ENCODE measurements at places on chromosomes 2 and 18.

GRCh38 chr18:27724362-27724761, 452.6 kb downstream of the CDH2 start:
- DNase-seq, result no peak

DNA sequence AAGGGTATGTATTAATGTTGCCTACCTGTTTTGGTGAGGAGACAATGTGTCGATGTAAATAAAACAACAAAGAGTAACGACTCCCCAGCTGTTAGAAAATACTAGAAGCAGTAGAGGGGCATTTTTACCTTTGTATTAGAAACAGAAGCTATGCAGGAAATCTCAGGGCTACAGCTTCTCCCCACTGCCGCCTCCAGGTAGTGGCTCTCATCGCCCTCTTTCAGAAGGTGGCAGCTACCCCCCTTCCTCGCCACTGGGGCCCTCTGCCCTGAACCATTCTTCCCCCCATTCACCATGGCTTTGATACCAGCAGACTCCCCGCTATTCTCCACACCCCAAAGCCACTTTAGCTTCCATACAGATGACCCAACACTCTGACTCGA, 6.7 kb downstream of the PLA2R1 start:
- DNase-seq, result no peak

GRCh38 chr18:23547306-23547705, 39.0 kb downstream of the NPC1 start:
- no peak for DNase-seq

- no peak for DNase-seq
Observed at GRCh38 chr2:84247532-84247931, 211.5 kb downstream of the SUCLG1 start.

- no peak for DNase-seq
Observed at GRCh38 chr18:6248017-6248416, 166.7 kb downstream of the L3MBTL4 start.

DNA sequence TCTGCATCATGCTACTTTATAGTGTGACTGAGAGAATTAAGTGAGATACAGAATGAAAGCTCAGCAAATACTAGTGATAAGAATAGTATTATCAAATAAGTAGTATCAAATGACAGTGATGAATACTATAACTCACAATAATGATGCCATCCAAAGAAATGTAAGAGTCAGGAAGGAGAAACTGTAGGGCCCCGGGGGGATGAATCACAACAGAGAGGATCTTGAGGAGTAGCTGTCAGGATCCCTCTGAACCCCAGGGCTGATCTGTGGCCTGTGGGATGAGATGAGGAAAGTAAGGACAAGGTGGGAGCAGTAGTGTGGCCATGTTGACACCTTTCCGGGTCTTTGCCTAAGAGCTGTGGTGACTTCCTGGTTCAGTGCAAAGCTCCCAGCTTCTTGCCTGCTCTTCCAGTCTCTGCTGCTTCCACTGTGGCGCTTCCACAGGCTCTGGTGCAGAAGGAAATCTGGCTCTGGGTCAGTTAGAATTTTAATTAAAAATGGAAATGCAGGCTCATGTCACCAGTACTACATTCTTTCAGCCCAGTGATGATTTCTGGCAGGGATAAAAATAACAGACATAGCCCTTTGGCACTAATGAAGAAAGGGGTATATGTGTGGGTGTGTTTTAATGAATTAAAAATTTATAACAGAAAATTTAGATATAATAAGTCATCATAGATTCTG, 166.9 kb downstream of the MYO3B start:
- DNase-seq, result no peak

GRCh38 chr18:56096861-56097260, 508.9 kb upstream of the TCF4 start:
- DNase-seq, result no peak

DNA sequence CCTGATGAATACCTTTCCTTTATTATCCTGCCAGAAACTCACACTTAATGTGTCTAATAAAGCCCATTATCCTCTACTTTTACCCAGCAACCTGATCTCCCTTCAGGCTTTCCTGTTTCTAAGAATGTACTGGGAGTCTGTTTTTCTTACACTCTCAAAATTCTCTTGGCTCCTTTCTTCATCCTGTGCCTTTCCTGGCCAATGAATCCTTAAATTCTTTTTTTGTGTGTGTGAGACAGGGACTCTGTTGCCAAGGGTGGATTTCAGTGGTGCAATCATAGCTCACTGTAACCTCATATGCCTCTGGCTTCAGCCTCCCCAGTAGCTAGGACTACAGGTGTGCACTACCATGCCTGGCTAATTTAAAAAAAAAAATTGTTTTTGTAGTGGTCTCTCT, 72.7 kb downstream of the MAP2 start:
- DNase-seq, result no peak

DNA sequence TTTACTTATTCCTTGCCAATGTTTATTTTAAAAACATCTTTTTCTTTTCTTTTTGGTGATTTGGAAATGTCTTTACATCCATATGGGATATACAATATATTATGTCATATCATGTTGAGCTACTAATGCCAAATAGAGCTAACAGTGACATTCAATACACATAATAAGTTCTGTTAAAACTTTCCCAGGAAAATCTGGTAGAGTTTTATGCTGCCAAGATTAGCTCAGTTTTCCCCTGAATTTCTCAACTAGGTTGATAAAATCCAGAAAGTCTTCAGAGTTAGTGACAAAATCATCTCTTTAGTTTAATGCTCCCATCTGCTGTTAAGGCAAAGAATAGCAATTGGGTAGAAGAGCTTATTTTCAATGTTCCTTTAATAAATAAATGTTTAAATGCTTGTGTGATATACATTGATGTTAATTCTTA, 9.9 kb downstream of the COL3A1 start:
- no peak for DNase-seq

GRCh38 chr2:124318913-124319312, 293.8 kb downstream of the CNTNAP5 start:
- no peak for DNase-seq

- no peak for DNase-seq
Observed at GRCh38 chr2:177147093-177147694, 65.4 kb upstream of the HNRNPA3 start.

GRCh38 chr18:62964432-62964831, 249.1 kb downstream of the PHLPP1 start:
- no peak for DNase-seq

DNA sequence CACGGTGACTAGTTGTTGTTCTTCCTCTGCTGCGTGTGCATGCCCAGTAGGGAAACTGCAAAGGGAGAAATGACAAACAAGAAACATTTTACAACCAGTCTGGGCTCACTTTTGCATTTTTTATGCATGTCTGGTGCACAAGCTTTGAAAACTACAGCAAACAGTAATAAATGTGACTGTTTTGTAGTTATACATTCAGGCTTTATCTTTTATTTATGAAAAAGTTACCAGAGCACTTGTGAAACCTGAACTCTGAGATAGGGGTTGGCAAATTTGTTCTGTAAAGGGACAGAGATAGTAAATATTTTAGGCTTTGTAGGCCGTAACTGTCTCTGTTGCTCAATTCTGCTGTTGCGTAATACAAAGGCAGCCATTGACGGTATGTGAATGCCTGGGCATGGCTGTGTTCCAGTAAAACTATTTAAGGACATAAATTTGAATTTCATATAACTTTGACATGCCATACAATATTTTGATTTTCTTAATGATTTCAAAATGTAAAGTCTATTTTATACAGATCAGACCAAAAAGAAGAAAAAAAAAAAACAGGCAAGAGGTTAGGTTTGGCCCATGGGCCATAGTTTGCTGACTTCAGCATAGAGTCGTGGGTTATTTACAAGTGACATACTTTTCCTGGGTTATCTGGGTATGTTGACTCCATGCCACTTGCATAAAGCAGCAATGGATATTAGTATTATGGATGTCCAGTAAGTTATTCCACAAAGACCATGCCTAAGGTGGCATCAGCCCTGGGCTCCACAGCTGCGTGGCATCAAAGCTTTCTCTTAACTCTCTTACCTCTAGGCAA, 53.6 kb upstream of the EML6 start:
- no peak for DNase-seq

DNA sequence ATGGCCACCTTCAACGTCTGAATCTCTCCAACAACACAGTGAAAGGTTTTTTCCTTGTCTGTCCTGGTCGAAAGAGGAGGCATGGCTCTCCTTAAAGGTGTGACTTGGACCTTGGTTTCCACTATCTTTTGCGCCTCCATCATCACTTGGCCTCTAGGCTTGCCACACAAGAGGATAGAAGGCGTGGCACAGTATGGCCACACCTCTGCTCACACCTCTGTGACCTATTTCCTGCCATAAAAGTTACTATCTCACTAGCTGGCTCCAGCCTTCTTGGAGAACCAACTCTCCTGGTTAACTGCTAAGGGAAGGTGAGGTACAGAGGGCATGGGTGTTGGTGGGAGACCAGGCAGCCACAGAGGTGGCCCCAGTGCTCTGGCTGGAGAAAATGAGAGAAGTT, 165.9 kb downstream of the UXS1 start:
- DNase-seq, result no peak

DNA sequence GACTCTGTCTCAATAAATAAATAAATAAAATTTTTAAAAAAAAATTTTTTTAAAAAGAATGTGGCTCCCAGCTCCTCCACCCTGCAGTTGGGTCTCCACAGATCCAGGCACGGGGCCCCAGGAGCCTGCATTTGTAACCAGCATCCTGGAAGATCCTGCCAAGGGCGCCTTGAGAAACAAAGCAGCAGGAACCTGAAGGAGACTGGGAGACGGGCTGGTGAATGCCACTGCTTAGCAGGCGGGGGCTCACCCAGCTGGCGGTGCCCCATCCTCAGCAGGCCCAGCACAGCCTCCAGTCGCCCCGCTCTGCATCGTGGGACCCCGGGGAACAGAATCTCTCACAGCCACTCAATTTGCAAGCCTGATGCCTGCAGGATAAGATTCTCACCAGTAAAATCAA, 187.5 kb upstream of the SALL3 start:
- no peak for DNase-seq

- DNase-seq, result no peak
Observed at GRCh38 chr18:58449464-58449863, 179.4 kb downstream of the ALPK2 start.

DNA sequence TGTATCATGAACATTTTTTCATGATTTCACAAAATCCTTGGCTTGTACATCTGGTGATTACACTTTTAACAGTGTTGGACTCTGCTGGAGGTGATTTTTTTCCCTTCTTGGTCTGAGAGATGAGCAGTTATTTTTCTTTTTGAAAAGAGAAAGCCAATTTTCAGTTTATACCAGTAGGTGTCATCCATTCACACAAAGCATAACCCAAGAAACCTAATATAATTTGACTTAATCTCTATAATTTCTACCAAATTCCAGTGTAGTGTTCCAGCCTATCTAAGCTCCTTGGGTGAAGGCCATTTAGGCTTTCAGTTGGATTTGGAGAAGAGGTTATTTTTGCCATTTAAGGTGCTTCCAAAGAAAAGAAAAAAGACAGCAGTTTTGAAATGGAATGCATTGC, 7.7 kb upstream of the ICOS start:
- DNase-seq, result no peak

DNA sequence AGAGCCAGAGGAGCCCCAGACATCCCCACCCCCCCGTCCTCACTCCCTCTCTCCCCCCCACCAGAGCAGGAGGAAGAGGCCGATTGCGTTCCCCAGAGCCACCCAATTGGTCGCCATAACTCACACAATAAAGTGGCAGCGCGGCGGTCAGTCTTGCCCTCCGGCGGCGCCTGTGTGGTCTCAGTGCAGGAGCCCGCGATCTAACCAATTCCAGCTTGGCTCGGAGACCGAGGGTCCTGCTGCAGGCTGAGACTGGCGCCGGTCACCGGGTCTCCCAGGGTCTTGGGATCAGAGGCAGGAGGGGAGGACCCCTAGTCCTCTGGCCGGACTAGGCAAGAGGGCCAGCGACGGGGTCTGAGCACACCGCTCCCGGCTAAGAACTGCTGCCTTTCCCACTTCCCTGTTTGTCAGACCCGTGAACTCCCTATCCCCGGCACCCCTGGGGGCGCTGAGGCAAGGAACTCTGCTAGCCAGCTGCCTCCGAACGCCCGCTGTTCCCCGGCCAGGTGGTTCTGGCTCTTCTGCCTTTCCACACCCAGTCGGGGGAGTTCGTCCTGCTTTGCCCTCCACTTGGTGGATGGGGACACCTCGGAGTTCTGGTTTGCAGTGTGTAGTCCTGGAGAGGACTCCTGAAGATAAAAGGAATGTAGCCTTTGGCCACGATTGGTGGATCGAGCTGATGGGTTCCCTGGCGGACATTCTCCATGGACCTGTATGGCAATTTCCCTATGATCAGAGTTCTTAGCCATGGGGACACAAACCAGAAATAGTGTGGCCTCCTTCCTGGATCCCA, 1.0 kb upstream of the HOXD12 start:
- DNase-seq, result no peak

GRCh38 chr2:67985586-67985985, 77.2 kb downstream of the C1D start:
- DNase-seq, result no peak

- no peak for DNase-seq
Observed at GRCh38 chr2:129062146-129062912, 743.7 kb upstream of the HS6ST1 start.

GRCh38 chr2:72835403-72835802, 9.6 kb upstream of the EXOC6B start:
- DNase-seq, result no peak

GRCh38 chr2:5937851-5938565, 245.8 kb downstream of the SOX11 start:
- DNase-seq, result no peak

DNA sequence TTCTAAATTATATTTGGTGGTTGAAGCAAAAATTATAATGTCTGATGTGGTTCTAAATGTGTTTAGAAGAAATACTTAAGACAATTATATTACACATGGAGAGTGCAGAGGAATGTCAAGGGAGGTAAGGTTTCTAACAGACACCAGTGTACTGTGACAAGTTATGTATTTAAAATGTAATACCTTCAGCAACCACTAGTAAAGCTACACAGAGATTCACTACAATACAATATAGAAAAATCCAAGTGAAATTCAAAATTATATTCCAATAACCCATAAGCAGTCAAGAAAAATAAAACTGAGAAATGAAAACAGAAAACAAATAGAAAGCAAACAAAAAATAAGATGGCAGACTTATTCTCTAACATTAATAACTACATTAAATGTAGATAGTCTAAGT, 249.5 kb upstream of the KLHL14 start:
- DNase-seq, result no peak

DNA sequence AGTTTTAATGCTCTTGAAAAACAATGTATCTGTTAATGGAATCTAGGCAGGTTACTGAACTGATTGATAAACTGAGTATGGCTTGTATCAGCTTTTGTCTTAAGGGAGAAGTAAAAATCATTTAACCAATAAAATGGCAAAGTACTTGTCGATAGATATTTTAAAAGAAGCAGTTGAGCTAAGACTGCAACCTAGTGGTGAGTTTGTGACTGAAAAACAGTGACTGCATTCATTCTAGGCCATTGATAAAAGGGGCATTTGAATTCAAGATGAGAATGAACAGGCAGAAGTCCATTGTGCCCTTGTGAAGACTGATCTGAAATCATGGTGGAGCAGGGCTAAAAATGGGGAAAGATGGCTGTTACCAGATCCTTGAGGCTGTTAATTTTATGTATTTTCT, 59.4 kb upstream of the MSTN start:
- DNase-seq, result no peak

GRCh38 chr2:127107622-127107999, 657 bp upstream of the BIN1 start:
- no peak for DNase-seq

Measured in activated T-cell treated with anti-CD3 and anti-CD28 coated beads for 24 hours (primary cell).